ENCODE measurements at places on chromosomes 7 and 10.

DNA sequence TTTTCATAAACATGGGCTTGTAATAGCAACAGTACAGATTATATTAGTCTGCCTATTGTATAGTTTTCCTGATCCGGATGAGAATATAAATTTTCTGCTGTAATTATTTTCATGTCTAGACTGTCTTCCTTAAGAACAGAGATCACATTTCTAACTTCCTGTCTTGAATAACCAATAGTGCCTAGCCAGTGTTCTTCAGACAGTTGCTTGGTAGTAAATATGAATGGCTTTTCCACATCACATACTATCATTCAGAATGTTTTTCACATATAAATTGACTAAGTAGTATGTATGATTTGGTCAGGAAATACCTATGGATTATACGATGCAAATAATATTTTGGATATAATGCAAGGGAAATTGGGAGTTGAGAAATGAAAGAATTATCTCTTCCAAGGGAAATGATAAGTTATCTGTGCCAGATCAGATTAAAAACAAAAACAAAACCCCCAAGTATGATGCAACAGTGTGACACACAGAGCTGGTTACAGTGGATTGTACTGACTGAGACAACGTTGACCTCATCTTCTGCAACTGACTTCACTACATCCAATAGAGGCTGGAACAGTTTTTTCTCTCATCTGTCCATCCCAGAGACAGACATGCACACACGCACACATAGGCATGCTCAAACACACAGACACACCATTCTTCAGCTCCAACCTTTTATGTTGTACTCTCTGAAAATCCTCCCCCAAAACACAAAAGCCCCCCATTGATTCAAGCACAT, 16.4 kb downstream of the ITGA8 start:
- DNase-seq, result no peak
- H3K27ac ChIP-seq, result no peak overlapping the region

GRCh38 chr7:55965805-55966421, 1.5 kb downstream of the NIPSNAP2 start:
- H3K4me1 ChIP-seq, result no peaks in the 10 kb centered on the region
- peak overlapping the region; percentile 69 for H3K4me3 ChIP-seq
- H3K27ac ChIP-seq, result no peak overlapping the region
- peaks cover 13% of the 10 kb centered on the region for H3K27me3 ChIP-seq

- H3K4me1 ChIP-seq, result no peaks in the 10 kb centered on the region
- no peak overlapping the region for H3K4me3 ChIP-seq
- H3K27ac ChIP-seq, result no peak overlapping the region
- no peaks in the 10 kb centered on the region for H3K36me3 ChIP-seq
- no peak for DNase-seq
- H3K27me3 ChIP-seq, result no peaks in the 10 kb centered on the region
These were observed 1095.4 kb upstream of the CELF2 start for GRCh38 chr10:9922126-9922870.

DNA sequence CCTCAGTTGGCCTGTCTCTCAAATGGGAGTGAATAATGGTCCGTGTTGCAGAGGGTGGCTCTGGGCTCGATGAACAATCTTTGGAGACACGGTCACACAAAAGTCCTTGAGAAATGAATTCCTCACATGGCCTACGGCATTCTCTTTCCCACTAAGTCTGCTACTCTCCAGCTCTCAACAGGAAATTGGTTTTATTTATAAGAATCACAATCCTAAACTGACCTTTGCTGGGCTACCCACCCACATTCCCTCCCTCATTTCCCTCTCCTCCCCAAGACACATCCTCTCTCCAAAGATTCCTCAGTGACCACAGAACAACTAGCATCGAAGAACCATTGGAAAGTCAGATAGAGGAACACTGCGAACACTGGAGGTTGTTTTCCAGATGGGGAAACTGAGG, 4.7 kb downstream of the AFAP1L2 start:
- no peak overlapping the region for H3K4me3 ChIP-seq
- peaks cover 19% of the 10 kb centered on the region for H3K4me1 ChIP-seq
- H3K36me3 ChIP-seq, result no peaks in the 10 kb centered on the region

- no peaks in the 10 kb centered on the region for H3K27me3 ChIP-seq
- H3K4me3 ChIP-seq, result no peak overlapping the region
- no peaks in the 10 kb centered on the region for H3K36me3 ChIP-seq
- DNase-seq, result no peak
These were observed 157.3 kb downstream of the SND1 start for GRCh38 chr7:127809261-127809702.

GRCh38 chr10:62159351-62159750, 109.3 kb downstream of the RTKN2 start:
- no peaks in the 10 kb centered on the region for H3K36me3 ChIP-seq
- H3K27me3 ChIP-seq, result no peaks in the 10 kb centered on the region
- no peak overlapping the region for H3K27ac ChIP-seq
- no peak overlapping the region for H3K4me3 ChIP-seq
- DNase-seq, result no peak
- H3K4me1 ChIP-seq, result 0 out of 2 replicates have a peak, but pooled peaks cover 6% of the 10 kb centered on the region

GRCh38 chr7:3579638-3580219, 278.7 kb downstream of the SDK1 start:
- H3K4me1 ChIP-seq, result no peaks in the 10 kb centered on the region
- peaks cover 6% of the 10 kb centered on the region for H3K36me3 ChIP-seq
- DNase-seq, result no peak
- no peak overlapping the region for H3K4me3 ChIP-seq
- no peak overlapping the region for H3K27ac ChIP-seq

GRCh38 chr10:1416456-1417037, 320.8 kb downstream of the ADARB2 start:
- no peak for DNase-seq
- peaks cover 8% of the 10 kb centered on the region for H3K27me3 ChIP-seq
- no peak overlapping the region for H3K27ac ChIP-seq

DNA sequence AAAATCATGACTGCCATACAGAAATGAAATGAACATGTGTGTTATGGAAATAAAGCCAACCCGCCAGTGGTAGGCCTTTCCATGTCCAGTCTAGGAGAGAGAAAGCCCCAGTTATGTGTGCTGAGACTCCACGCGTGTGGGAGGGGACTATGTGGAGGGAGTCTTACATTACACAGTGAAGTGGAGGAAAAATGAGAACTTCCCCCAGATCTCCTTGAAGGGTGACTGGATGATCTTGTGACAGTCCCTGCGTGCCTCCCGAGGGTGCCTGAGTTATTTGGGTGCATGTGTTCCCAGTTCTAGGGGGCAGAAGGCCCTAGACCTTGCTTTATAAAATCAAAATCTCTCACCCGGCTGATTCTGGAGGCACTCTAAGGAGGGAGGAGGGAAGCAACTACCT, 24.2 kb downstream of the UPP1 start:
- no peaks in the 10 kb centered on the region for H3K27me3 ChIP-seq
- H3K4me1 ChIP-seq, result 0 out of 2 replicates have a peak, but pooled peaks cover 3% of the 10 kb centered on the region
- no peaks in the 10 kb centered on the region for H3K36me3 ChIP-seq
- H3K4me3 ChIP-seq, result no peak overlapping the region
- H3K27ac ChIP-seq, result no peak overlapping the region

- DNase-seq, result peak; percentile 76
- H3K4me3 ChIP-seq, result no peak overlapping the region
- no peaks in the 10 kb centered on the region for H3K4me1 ChIP-seq
- H3K36me3 ChIP-seq, result no peaks in the 10 kb centered on the region
- no peaks in the 10 kb centered on the region for H3K27me3 ChIP-seq
- no peak overlapping the region for H3K27ac ChIP-seq
These were observed 66.4 kb upstream of the IFRD1 start for GRCh38 chr7:112383671-112384417.

DNA sequence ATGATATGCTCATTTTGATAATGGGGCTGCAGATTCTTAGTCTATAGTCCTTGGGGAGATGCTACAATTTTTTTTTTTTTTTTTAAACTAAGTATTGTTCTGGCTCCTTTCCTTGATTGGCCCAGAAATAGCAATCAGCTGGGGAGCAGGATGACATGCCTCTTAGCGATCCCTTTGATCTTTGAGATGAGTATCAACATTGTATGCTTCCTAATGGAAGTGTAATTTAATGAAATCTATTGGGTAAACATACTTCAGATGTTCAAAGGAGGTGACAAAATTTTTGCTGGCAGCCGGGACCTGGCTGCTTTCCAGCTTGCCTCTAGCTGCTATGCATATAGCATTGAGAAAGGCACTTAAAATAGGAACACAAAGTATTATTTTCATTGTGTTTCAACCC, 43.5 kb downstream of the VTI1A start:
- H3K27ac ChIP-seq, result no peak overlapping the region
- no peak for DNase-seq
- H3K36me3 ChIP-seq, result no peaks in the 10 kb centered on the region
- H3K4me1 ChIP-seq, result peaks cover 10% of the 10 kb centered on the region
- no peak overlapping the region for H3K4me3 ChIP-seq

DNA sequence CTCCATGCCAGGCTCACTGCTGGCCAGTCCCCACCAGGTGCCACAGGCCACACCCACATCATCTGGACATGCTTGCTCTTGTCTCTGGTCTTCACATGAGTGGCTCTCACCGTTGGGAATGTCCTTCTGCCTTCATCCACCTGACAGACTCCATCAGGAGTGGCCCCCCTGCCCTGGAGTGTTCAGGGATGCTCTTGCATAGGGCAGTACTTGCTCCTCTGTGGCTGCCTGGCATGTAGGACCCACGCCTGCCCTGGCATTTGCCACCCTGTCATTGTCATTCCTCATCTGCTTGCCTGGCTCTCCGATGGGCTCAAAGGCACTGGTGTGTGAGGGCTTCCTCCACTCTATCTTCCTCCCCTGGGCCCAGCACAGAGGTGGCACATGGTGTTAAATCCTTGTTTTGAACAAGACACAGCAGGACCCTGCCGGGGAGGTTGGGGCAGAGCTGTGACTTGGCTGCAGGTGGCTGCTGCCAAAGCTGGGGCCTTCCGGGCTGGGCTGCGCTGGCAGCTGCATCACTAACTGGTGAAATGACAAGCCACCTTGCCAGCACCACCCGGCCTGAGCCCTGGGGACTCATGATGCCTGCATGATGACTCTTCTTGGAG, 1.8 kb downstream of the SH2D4B start:
- H3K4me1 ChIP-seq, result no peaks in the 10 kb centered on the region
- no peak overlapping the region for H3K4me3 ChIP-seq
- H3K36me3 ChIP-seq, result no peaks in the 10 kb centered on the region
- 0 out of 2 replicates have a peak, but pooled peaks cover 3% of the 10 kb centered on the region for H3K27me3 ChIP-seq
- H3K27ac ChIP-seq, result no peak overlapping the region

DNA sequence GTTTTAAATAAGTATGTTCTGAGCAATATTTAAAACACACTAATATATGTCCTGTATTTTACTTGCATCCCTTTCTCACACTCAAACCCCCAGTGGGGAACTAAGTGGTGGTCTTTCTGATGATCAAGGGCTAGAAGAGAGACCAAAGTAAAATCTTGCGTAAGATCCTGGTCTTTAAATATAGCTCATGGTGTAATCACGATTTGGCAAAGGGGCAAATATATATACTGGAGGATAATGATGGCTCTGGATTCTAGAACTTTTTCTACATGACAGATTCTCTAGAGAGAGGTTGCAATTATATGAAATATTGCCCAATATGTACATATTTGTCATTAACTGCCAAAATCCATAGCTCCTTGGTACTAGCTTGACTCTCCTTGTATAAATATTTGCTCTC, 438.3 kb downstream of the NXPH1 start:
- H3K4me1 ChIP-seq, result no peaks in the 10 kb centered on the region
- H3K4me3 ChIP-seq, result no peak overlapping the region
- no peaks in the 10 kb centered on the region for H3K36me3 ChIP-seq

GRCh38 chr7:117041822-117042221, 88.5 kb downstream of the ST7 start:
- H3K4me1 ChIP-seq, result peaks cover 2% of the 10 kb centered on the region
- H3K36me3 ChIP-seq, result 0 out of 2 replicates have a peak, but pooled peaks cover 4% of the 10 kb centered on the region
- H3K27me3 ChIP-seq, result no peaks in the 10 kb centered on the region
- no peak for DNase-seq
- no peak overlapping the region for H3K27ac ChIP-seq

GRCh38 chr7:113100121-113100603, 13.5 kb upstream of the GPR85 start:
- H3K36me3 ChIP-seq, result no peaks in the 10 kb centered on the region
- H3K27me3 ChIP-seq, result no peaks in the 10 kb centered on the region
- no peak overlapping the region for H3K27ac ChIP-seq
- DNase-seq, result no peak

DNA sequence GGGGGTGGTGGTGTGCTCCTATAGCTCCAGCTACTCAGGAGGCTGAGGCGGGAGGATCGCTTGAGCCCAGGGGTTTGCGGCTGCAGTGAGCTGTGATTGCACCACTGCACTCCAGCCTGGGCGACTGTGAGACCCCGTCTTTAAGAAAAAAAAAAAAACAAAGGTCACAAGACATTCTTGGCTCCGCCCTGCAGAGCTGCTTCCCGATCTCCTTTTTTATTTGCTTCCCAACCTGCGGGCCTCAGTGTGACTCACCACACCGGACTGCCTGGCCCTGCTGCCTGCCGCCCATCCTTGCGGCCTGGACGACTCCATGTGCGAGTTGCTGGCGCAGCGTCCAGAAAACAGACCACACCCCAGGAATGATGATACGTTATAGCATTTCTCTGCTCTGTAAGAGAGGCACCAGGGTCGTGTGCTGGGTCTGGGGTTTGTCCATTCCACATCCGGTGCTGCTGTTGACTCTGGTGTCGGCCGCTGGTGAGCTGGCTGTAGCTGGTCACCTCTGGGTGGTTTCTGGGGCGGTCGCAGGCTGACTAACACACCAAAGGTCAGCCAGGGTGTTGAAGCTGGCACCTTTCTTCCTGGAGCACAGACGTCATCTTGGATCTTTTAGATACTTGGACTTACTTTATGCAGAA, 123.6 kb downstream of the TCF7L2 start:
- peak; percentile 75 for DNase-seq
- H3K36me3 ChIP-seq, result no peaks in the 10 kb centered on the region
- no peaks in the 10 kb centered on the region for H3K27me3 ChIP-seq
- H3K27ac ChIP-seq, result peak overlapping the region; percentile 65

DNA sequence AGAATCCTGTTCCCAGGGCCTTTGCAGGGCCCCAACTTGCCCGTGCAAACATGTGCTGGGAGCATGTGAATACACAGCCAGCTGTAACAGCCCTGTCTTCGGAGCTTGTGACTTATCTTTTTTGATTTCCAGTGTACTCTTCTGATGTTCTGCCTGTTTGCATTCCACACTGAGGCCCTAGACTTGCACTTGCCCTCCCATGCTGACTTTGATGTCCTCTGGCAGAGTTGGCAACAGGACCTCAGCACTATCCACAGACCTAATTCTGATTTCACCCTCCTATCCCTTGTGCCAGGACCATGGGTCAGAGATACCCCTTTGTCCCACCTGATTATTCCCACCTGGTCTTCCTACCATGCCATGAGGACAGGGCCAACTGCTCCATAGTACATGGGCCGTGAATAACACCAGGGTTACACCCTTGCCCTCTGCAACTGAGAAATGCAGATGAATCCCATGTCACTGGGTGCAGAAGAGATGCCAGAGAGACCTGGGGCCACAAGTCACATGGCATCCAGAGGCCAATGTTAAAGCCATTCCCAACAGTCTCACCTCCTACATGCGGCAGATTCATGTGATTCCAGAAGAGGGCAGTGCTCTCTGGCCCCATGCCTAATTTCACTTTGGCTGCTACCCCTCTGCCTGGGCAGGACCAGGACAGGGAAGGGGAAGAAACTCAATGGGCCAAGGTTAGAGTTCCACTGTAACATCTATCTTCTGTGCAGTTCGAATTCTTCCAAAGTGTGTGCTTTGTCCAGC, 43.0 kb downstream of the SCRN1 start:
- peak; percentile 71 for DNase-seq
- no peaks in the 10 kb centered on the region for H3K4me1 ChIP-seq
- peaks cover 23% of the 10 kb centered on the region for H3K36me3 ChIP-seq
- no peaks in the 10 kb centered on the region for H3K27me3 ChIP-seq
- no peak overlapping the region for H3K27ac ChIP-seq
